Suprapubic skin (tissue), 4 donors: ENCODE measurements at places on chromosomes 3 and 15.

GRCh38 chr3:46280105-46280797 is 38.0 kb downstream of the CCR3 start:
- no peak for DNase-seq

- no peak for DNase-seq
Observed at GRCh38 chr3:39420543-39420942, 14.0 kb downstream of the RPSA start.

- no peak for DNase-seq
Observed at GRCh38 chr15:50257924-50258323, 7.6 kb downstream of the HDC start.

DNA sequence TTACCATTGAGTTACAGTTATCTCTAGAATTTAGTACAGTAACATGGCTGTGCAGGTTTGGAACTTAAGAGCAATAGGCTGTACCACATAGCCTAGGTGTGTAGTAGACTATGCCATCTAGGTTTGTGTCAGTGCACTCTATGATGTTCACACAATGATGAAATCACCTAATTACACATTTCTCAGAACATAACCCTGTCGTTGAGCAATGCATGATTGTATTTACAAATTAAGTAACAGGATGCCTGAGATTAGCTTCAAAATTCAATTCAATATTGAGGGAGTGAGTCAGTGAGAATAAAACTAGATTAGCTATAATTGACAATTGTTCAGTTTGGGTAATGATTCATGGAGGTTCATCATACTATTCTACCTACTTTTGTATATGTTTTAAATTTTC is 633.8 kb downstream of the IGSF11 start:
- DNase-seq, result no peak

DNA sequence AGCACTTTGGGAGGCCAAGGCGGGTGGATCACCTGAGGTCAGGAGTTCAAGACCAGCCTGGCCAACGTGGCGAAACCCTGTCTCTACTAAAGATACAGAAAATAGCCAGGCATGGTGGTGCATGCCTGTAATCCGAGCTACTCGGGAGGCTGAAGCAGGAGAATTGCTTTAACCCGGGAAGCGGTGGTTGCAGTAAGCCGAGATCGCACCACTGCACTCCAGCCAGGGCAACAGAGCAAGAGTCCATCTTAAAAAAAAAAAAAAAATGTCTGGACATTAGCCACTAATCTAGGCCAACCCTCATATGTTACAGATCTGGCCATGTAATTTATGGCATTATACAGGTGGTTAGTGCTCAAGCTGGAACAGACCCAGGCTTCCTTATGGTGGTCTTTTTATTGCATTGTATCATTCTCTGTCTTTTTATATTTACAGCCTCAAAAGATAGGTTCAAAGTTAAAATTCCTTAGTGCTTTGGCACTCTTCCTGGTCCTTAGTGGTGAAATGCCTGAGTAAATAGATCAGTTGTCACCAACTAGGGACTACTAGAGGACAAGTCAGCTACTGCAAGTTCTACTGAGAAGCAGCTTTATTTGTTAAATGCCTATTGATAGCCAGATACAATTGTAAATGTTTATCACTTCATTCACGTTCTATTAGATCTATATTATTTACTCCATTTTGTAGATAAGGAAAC is 16.0 kb downstream of the STARD9 start:
- no peak for DNase-seq

DNA sequence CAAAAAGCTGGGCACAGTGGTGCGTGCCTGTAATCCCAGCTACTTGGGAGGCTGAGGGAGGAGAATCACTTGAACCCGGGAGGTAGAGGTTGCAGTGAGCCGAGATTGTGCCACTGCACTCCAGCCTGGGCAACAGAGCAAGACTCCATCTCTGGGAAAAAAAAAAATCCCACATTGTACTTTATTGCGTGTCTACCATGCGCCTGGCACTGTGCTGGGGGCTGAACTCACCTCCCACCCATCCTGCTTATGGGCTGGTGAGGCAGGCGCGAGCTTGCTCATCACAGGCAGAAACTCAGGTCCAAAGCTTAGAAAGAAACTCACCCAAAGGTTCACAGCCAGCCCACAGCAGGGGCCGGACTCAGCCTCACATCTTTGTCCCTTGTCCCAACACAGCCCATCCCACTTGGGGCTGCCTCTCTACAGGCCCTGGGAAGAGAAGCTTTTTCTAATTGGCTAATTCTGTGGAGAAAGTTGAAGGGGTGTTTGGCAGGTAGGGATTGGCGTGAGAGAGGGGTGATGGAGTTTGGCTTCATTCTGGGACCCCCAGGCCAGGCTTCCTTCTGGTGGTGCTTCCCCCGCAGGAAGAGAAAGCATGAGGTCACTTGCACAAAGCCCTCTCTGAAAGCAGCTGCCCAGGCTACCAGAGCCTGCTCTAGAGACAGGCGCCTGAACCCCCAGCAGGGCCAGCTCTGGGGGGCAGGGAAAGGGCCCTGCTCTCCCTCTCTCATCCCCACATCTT is 122.6 kb upstream of the SMAD3 start:
- no peak for DNase-seq

DNA sequence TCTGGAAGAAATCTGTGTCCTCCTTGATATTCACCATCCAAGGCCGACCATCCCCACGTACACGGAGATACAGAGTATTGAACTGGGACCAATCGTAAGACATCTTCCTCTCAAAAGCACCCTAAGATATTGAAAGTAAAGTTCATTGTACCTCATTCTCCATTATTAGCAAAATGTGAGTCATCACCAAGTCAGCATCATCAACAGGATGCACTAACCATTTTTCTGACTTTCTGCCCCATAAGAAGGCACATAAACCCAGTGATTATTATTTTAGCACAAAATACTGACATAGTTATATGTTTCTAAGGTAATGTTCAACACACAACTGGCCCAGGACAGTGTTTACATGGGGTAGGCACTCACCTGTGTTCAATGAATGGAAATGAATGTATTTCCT is 7.4 kb downstream of the NDUFAF1 start:
- DNase-seq, result no peak

DNA sequence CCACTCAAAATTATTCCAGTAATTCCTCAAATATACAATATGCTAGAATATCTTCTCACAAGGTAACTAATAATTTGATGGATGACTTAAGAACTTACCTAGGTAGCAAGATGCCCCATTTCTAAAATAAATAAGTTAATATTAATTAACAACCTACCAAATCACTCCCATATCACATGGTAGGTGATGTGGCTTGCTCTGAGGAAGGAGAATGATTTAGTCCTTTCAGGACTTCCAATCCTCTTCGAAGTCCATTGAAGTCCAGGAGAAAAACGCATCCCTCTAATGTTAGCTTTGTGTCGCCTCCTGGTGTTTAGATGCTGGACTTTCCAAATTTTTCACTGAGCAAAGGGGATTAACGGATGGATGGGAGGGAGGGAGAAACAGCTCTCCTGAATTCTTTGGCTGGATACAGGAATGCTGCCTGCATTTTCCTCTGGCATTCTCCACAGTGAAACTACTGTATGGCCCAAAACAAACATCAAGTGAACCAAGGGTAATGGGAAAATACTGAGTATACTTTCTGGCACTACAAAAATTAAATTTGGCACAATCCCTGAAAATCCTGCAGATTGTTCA is 58.6 kb downstream of the PRICKLE2 start:
- no peak for DNase-seq

- no peak for DNase-seq
Observed at GRCh38 chr3:23991306-23991682, 46.2 kb downstream of the NR1D2 start.

- DNase-seq, result no peak
Observed at GRCh38 chr3:29057326-29057725, 223.5 kb upstream of the RBMS3 start.

DNA sequence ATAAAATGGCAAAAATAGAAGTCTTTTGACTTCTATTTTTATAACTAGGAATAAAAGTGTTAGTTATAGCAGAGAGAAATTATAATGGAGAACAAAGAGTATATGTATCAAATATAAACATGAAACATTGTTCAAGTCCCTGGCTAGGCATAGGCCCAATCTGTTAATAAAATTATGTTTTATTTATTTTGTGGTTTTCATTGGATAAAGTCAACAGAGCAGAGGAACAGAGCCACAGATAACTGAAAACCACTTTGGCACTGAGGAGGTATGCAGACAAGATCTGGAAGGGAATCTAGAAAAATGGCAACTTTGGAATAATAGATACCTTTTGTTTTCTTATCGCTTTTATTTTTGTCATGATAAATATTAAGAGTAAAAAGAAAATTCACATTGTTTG is 50.4 kb upstream of the ICE2 start:
- DNase-seq, result no peak

- no peak for DNase-seq
Observed at GRCh38 chr3:12170207-12170606, 11.5 kb upstream of the TIMP4 start.

GRCh38 chr3:160162440-160162839 is 62.8 kb upstream of the C3orf80 start:
- DNase-seq, result no peak
